CD4-positive, alpha-beta T cell treated with Interleukin-15 for 4 hours (primary cell): ENCODE measurements at places on chromosomes 5 and 9.

- DNase-seq, result peak; percentile 83
Measured at GRCh38 chr5:157172403-157172802, 6.3 kb upstream of the GARIN3 start.

DNA sequence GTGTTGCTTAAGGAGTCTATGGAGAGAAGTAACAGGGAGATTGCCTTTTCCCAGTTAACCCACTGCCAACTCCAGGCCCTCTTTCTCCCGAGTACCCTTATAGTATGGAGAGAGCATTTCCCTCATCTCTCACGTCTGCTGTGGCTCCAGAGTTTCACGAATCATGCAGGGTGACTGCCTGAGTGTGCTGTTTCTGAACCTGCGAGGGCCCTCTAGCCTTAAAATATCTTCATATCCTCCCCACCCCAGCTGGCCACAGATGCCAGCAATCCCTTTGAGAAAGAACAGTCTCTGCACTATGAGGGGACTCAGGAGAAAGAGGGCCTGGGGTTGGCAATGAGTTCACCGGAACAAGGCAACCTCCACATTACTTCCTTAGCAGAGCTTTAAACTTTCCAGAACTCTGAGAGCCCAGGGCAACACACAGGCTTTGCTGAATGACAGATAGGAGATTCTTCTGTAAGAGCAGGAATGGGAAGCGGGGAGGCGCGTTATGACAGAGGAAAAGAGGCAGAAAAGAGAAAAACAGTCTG is 81.6 kb upstream of the ANKH start:
- DNase-seq, result no peak

- DNase-seq, result no peak
Measured at GRCh38 chr9:133785753-133786370, 47.7 kb upstream of the SARDH start.

GRCh38 chr5:140372971-140373487 is 13.0 kb downstream of the SLC4A9 start:
- DNase-seq, result peak; percentile 50

GRCh38 chr5:41510176-41510831 is at the start of gene PLCXD3:
Gene PLCXD3, minus strand, starts transcription at chr5:41510601. Its CDS starts 75 bp downstream, at chr5:41510526.
- no peak for DNase-seq
